H4 (cell line): ENCODE measurements at places on chromosomes 12 and 14.

- DNase-seq = no peak
These were observed 718 bp upstream of the TROAP start for GRCh38 chr12:49322367-49322707.

DNA sequence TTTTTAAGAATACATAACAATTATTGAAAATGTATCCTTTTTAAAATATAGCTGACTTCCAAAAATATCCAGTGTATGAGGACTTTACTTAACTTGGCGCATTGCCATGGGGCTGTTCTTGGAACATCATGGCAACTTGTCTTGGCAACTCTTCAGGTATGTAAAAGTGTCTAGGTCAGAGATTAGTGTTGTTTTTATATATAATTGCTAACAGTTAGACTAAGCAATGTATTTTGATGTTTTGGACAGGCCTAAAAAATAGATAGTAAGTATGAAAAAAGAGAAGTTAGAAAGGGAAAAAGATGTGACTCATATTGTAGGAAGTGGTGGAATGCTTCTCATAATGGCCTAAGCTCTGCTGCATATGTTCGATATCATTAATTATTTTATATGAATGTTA, 70.9 kb downstream of the MON2 start:
- DNase-seq = no peak

DNA sequence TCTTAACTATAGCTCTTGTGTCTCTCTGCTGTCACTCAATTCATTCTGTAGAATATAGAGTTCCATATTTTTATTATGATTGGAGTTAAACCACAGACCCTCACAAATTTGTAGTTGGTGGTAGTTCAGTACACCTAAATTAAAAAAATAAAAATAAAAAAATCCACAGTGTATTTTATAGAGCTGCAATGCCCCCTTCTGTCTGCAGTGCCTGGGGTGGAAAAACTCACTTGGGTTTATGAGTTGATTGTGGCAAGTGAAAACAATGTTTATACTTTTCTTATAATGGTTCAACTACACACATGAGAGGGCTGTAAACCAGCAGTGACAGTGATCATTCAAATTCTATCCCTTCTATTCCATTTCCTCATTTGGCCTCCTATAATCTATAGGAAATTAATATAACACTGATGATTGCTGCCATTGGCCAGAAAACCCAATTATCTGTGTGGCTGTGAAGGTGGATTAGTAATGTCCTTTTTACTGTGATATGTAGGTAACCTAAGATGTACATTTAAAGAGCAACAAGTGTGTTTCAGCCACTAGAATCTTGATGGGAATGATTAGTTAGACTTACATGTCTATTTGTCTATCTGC, 166.9 kb upstream of the LRIG3 start:
- DNase-seq = no peak

- DNase-seq = no peak
These were observed 92.4 kb downstream of the SPTSSA start for GRCh38 chr14:34369648-34370030.

DNA sequence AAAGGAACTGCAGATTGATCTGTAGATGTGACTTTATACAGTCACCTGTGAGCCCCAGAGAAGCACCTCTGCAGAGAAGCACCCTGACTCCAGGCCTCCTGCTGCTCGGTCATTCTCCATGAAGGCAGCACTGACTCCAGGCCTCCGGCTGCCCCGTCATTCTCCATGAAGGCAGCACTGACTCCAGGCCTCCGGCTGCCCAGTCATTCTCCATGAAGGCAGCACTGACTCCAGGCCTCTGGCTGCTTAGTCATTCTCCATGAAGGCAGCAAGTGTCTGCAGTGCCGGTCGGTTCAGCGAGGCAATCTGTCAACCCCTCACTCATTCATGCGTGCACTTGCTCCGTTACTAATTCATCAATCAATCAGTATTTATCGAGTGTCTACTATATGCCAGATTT, 160.3 kb downstream of the PIWIL1 start:
- no peak for DNase-seq

DNA sequence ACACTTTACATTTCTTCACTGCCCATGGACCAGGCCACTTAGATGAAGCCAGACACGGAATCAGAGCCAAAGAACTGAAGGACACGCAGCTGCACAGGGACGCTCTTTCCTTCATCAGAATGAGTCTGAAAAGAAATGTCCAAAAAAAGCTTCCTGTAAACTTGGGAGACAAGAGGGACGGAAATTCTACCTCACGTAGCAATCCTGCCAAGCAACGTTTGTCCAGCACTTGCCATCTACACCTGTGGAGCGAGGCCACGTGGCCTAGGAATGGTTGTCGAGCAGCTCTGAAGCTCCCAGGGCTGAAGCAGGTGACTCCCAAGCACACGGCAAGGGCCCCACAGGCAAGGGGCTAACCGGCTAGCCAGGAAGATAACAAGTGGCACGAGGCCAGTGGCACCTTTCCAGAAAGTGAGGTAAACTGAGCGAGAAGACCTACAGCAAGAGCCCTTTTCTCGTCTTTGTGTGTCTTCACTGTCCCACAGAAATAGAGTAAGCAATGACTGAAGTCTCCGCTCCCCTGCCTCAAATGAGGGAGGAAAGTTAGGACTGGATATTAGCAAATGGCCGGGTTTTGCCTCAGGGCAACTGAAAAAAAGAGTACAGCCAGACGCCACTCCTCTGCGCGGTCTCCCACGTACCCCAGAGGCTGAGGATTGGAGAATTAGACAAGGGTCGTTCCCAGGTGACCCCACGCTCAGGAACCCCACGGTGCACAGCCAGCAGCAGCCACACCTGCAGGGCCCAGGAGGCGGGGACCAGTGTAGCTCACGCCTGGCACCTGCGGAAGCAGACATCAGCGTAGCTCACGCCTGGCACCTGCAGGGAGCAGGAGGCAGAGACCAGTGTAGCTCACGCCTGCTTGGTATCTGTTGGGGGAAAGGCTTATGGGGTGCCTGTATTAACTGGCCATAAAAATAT, 7.7 kb downstream of the ZNF605 start:
- no peak for DNase-seq
